ENCODE measurements at places on chromosomes 12 and 14.

DNA sequence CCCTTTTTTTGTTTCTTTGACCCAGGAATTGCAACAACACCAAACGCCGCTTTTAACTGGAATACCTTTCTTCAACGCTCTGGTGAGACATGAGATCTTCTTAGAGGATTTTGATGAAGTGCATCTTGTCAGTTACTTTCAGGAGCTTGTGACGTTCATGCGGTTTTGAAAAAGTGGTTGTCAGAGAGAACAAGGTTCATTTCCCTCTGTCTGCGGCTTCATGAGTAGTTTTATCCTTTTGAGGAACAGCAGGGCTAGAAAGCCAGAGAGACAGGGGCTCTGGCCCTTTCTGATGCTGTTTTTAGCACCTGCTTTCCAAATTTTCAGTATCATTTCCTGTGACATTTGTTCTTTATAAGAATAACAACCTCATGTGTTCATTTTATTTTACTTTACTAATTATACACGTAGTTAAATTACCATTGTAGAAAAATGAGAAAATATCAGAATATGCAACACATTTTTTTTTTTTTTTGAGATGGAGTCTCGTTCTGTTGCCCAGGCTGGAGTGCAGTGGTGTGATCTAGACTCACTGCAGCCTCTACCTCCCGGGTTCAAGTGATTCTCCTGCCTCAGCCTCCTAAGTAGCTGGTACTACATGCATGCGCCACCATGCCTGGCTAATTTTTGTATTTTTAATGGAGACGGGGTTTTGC is 61.8 kb downstream of the GLT1D1 start:
- DNase-seq = no peak

DNA sequence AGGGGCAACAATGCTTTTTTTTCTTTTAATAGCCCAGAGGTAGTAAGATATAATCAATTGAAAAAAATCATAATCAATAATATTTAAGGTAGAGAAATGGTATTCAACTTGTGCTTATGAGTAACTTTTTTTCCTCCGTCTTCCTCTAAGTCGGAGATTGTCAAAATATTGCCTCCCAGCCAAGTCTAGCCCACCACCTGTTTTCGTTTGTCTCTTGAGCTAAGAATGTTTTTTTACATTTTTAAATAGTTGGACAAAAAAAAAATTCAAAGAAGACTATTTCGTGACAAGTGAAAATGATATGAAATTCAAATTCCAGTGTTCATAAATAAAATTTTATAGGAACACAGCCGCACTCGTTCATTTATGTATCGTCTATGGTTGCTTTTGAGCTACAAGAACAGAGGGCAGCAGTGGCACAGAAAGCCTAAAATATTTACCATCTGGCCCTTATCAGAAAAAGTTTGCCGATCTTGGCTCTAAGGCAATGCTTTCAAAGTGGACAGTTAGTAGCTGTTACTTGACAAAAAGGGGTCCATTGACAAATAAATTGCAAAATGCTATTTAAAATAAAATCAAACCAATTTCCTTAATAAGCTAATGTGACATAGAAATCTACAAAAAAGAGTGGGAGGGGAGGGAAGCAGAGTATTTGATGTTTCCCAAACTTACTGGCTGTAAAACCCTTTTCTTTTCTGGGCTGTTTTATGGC is 40.8 kb upstream of the MAX start:
- no peak for DNase-seq

GRCh38 chr12:11497995-11498394 is 102.6 kb upstream of the PRB2 start:
- no peak for DNase-seq

GRCh38 chr12:113858841-113859386 is 107.2 kb downstream of the RBM19 start:
- no peak for DNase-seq

- no peak for DNase-seq
Measured at GRCh38 chr12:18811273-18811672, 73.4 kb downstream of the CAPZA3 start.

- no peak for DNase-seq
Measured at GRCh38 chr12:116582610-116583009, 23.4 kb downstream of the MAP1LC3B2 start.

Data from dorsolateral prefrontal cortex (tissue), 122 donors.